SK-N-SH treated with all-trans-retinoic acid at 6 μM for 48 hours (cell line): ENCODE measurements at places on chromosomes 16 and 17.

DNA sequence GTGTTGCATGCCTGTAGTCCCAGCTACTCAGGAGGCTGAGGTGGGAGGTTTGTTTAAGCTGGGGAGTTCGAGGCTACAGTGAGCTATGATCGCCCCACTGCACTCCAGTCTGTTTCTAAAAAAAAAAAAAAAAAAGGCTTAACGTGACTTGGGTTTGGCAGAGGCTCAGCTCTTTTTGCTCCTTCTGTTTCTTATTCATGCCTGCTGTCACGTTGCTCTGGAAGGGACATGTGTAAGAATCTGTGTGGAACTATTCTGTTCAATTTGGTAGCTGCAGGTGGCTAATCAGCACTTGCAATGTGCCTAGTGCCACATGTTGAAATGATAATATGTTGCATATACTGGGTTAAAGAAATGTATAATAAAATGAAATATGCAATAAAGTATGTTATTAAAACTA, 20.9 kb upstream of the SYT17 start:
- no peak for ATAC-seq

DNA sequence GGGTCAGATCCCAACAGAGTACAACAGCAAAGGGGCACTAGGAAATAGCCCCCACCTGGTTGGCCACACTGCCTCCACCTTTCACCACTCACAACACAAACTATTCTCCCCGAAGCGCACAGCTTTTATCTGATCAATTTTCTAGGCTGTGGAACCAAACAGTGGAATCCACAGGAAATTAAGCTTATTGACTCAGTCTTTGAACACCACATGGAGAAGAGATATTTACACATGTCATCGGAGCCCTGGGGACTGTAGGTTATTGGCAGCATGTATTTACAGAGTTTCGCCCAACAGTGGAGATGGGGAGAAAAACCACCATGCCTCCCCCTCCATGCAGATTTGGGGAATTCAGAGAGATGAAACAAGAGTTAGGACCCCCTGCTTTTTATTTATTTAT, 154.8 kb downstream of the XYLT1 start:
- no peak for ATAC-seq

DNA sequence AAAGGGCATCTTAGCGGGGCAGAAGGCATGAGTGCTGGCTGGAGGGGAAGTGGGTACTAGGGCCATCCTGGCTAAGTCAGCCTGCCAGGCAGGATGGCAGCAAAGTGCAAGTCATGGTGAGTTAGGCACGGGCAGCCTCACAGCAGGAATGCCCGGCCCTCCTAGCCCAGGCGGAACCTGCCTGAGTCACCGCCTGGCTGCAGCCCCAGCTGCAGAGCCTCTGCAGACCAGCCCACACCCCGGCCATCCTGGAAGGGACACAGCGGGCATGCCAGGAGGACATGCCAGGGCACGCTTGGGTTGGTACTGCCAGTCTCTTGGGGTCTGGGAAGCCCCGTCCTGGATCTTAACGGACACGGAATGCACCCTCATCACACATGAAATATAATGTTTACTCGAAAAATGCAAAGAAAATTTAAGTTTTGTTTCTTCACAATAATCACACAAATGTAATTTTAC, 5.0 kb upstream of the ALDH3A1 start:
- peak; percentile 99 for ATAC-seq

DNA sequence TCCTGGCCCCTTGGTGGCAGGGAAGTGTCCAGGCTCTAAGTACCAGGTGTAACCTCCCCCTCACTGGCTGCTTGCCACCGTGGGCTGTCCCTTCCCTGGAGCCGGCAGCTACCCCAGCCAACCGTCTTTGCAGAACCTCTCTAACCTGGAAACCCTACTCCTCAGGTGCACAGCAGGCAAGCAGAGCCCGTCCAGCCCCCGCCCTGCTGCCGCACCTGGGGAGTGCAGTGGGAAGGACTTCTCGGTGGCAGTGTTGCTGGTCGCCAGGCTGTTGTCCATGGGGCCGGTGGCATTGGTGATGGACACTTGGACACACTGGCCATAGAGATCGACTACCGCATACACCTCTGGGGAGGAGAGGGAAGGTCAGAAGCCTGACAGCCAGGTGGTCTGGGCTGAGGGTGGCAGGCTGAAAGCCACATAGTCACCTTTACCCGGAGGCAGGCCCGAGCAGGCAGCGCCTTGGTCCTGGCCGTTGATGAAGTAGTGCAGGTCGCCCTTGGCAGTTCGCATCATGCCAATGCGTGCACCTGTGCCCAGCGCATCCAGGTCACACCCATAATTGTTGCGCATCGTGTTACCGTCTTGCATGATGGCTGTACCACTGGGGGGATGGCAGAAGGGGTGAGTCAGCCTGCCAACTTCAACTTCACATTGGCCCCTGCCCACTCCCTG, 6.5 kb downstream of the NEURL4 start:
- ATAC-seq = no peak

GRCh38 chr16:54806378-54806777, 124.3 kb upstream of the IRX5 start:
- ATAC-seq = no peak

GRCh38 chr16:89485701-89486246, 4.6 kb downstream of the ANKRD11 start:
- ATAC-seq = no peak
